ENCODE measurements at places on chromosomes 6 and 20.

DNA sequence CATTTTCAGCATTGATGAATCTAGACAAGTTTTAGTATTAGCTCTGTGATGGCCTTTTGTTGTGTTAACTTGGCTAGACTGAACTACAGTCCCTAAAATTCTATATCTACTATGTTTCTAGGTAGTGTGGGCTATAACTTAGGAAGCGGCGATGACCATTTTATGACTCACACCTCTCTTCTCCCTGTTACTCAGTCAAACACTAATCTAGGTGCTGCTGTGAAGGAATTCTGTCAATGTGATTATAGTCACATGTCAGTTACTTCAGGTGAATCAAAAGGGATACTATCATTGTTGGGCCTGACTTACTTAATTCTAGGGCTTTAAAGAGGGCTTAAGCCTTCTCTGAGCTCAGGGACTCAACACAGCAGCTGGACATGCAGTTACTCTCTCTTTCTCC, 691.5 kb upstream of the MAP3K7 start:
- DNase-seq = no peak

DNA sequence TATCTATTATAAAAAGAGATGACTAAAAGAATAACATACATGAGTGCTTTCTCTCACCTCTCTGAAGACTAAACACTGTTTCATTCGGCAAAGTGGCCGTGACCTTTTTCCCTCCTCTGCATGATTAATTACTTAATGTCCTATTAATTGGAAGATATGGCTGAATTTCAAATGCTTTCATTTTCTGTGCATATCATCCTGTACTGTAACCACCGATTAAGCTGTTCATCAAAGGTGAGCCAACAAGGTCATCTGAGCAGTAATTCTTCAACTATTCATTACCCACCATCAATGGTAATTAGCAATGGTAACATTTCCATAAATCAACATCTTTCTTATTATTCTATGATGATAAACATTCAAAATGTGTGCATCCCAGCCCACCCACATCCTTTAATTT, 125.2 kb downstream of the PTPRK start:
- DNase-seq = no peak

GRCh38 chr6:42433409-42433808, 18.3 kb downstream of the TRERF1 start:
- DNase-seq = no peak

DNA sequence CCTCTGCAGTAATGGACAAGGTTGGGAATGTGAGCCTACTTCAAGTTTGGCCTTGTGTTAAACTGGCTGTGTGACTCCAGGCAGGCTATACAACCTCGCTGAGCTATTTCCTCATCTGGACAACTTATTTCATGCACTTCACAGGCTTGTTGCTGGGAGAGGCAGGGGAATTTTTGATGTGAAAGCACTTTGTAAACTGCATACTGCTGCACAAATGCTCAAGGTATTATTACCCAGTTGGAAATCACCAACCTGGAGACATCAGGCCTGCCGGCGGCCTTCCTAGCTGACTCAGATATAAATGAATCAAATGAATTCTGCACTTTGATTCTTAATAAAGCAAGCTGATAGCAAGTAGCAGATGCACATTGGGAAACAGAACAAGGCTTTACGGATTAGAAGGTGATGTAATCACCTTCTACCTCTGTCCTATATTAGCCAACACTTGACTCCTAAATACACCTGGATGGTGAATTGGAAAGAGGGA, 10.1 kb downstream of the JARID2 start:
- no peak for DNase-seq

Data from activated CD4-positive, alpha-beta T cell treated with anti-CD3 and anti-CD28 coated beads for 48 hours (primary cell).